T47D (cell line): ENCODE measurements at places on chromosomes 12 and 14.

GRCh38 chr14:56100556-56100955 lies 17.7 kb upstream of the PELI2 start:
- DNase-seq = no peak

GRCh38 chr12:62865065-62865464 lies 69.9 kb downstream of the PPM1H start:
- no peak for DNase-seq

GRCh38 chr14:44154874-44155273 lies 352.2 kb downstream of the FSCB start:
- DNase-seq = peak; percentile 69

- DNase-seq = no peak
These were observed 36.8 kb downstream of the SPTSSA start for GRCh38 chr14:34425095-34425851.

DNA sequence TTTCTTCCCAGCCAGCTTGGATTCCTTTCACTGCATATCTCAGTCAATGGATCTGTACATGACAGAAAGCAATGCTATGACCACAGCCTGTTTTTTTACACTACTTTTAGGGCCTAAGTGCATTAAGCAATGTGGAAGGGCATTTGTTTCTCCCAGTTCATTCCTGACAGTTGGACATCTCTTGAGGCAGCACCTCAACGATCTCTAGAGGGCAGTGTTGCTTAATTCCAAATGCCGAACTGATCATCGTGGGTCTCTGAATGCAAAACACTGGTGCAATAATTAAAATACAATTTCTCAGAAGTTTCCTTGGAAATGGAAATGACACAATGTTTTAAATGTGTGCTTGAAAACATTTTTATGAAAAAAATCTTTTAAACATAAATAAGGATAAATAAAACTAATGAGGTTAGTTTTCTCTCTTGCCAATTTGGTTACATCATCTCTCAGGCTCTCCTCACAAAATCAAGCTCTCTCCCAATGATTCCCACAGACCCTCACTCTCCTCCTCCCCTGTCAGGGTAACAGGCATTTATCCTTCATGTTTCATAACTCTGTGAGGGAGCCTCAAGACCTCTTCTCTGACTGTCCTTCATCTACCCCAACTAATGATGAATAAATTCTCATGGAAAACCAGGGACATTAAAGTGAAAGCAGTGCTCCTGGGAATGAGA lies 192.4 kb upstream of the SLC16A7 start:
- DNase-seq = peak; percentile 83
